GM12891 (cell line): ENCODE measurements at places on chromosomes 2 and 18.

- no peak for DNase-seq
Observed at GRCh38 chr18:76459312-76459686, 35.7 kb downstream of the ZNF516 start.

- no peak for DNase-seq
Observed at GRCh38 chr2:75003773-75004172, 45.3 kb downstream of the POLE4 start.

GRCh38 chr2:8159211-8159965 is 522.5 kb upstream of the ID2 start:
- DNase-seq: no peak

- no peak for DNase-seq
Observed at GRCh38 chr18:23635283-23636070, 27.2 kb downstream of the ANKRD29 start.

DNA sequence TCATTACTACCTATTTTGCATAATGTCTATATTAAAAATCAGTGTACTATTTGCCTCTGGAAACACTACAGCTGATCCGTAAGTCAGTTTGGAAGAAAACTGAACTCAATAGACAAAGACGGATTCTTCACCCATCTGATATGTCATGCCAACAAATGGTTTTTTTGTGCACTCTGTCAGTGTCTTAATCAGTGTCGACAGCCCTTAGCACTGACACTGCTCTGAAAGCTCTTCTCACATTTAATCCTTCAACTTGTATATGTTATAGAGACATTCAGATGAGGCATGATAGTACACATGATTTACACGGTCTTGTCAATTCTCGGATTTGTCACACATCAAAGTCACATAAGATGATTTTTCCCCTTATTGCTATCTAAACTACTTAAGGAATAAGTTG is 347.5 kb upstream of the GALNT5 start:
- DNase-seq: no peak

DNA sequence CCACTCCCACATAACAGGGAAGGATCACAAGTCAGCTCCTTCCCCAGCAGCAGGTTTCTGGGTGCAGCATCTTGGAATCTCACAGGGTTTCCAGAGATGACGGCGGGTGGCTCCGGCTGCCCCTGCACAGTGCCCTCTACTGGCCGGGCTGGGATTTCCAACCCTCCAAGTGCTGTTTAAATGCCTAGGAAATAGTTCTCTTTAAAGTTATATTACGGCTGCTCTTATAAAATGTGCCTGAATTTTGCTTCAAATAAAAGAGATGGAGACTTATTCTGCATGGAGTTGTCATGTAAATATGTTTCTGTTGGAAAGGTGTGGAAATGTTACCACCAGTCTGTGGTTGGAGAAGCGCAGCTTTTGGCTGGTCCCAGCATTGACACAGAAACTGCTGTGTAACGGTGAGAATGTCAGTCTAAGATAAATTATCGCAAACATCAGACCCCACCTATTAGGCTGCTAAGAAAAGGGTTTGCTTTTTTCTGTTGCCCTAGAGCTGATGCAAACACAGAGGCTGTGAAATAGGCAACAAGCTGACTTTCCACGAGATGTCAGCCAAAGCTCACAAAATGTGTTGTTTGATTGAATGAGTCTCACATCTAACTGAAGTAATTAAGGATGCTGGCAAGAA is 3.3 kb upstream of the HJURP start:
- DNase-seq: no peak

DNA sequence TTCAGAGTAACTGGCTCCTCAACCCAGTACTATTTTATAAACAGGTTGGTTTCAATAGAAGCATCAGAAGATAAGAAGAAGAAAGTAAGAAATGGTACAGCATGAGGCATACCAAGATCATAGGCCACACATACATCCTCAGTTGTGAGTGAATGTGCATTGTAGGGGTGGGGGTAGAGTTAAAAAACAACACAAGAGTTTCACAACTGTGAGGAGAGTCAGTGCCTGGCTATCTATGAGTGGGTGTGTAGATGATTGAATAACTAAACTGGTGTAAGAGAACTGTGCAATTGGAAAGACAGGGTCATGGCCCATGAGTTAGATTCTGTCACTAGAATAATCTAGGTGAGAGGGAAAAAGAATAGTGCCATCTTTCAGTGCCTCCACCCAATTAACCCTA is 748.2 kb upstream of the ACVR2A start:
- no peak for DNase-seq

DNA sequence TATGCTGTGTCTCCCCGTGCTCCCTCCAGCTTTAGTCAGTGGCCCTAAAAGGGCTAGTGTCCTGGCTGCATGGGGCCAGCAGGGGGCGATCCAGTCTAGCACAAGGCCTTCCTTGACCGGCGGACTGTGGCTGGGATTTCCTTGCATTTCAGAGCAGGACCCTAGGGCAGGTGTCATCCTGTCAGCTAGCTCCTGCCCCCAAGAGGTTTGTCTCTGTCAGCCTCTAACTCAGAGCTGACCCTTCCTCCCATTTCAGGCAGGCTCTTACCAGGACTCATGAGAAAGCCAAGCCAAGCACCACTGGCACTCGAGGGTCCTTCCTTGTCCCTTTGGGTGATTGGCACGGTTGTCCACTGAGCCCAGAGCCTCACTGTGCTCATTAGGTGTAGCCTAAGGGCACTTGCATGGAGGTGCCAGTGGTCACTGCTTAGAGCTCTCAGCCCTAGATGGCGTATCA is 140.3 kb downstream of the RPIA start:
- DNase-seq: peak; percentile 26

GRCh38 chr18:79816981-79817606 is 19.4 kb downstream of the KCNG2 start:
- DNase-seq: no peak
